ENCODE measurements at places on chromosomes 12 and 14. TPM values are rescaled to one million over a fixed set of nuclear protein-coding genes. Genes with fewer than 3 reads are reported as not detected.

MFAP5 gene
- polyA plus RNA-seq: not detected

CISTR gene
- polyA plus RNA-seq: not detected

CMAS gene
- polyA plus RNA-seq: 33.1 TPM

RASSF9 gene
- polyA plus RNA-seq: not detected

CDK2 gene
- 11.8 TPM for polyA plus RNA-seq
